ENCODE measurements at places on chromosomes 4 and X.

DNA sequence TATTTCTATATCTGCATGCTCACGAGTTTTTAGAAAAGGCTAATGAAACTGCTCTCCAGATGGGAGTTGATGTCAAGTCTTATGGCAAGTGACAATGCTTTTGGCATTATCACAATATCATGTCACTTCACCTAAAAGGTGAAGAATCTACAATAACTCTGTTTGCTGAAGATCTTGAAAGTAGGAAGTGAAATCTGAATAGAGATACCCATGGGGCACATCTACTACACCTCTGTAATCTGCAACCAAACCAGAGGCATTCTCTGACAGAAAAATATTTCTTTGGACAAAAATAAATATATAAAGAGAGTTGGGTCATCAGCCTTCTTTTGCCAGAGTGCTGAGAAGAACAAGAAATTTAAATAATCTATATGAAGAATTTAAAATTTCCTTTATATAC lies 3.9 kb upstream of the VAMP7 start:
- DNase-seq: no peak

GRCh38 chrX:69320116-69320515 lies 154.9 kb upstream of the PJA1 start:
- DNase-seq: no peak

GRCh38 chrX:53287493-53288138 lies 6.2 kb upstream of the IQSEC2 start:
- DNase-seq: peak; percentile 38

- DNase-seq: no peak
Observed at GRCh38 chr4:26050212-26050643, 136.2 kb downstream of the SMIM20 start.

GRCh38 chr4:21012851-21013331 lies 312.6 kb downstream of the PACRGL start:
- no peak for DNase-seq
